ENCODE measurements at places on chromosomes 2 and 18.

GRCh38 chr2:46298272-46298521 is 990 bp downstream of the EPAS1 start:
- DNase-seq, result no peak

- DNase-seq, result no peak
Measured at GRCh38 chr18:42048158-42048557, 93.1 kb downstream of the PIK3C3 start.

GRCh38 chr2:65300761-65301711 is 73.4 kb downstream of the ACTR2 start:
- peak; percentile 49 for DNase-seq

- no peak for DNase-seq
Measured at GRCh38 chr2:215847718-215848117, 165.6 kb downstream of the MREG start.

- DNase-seq, result no peak
Measured at GRCh38 chr2:27988306-27988705, 97.8 kb downstream of the BABAM2 start.

- DNase-seq, result no peak
Measured at GRCh38 chr2:69584127-69584889, 59.2 kb downstream of the AAK1 start.
